Heart left ventricle (tissue), 16 donors: ENCODE measurements at places on chromosomes 5 and 9. TPM values are rescaled to one million over a fixed set of nuclear protein-coding genes. Genes with fewer than 3 reads are reported as not detected.

The PCDHA9 gene
- total RNA-seq, result not detected

The CTNND2 gene
- 34.7 TPM for total RNA-seq

The PCDHAC1 gene
- 0.31 TPM for total RNA-seq

The DBH gene
- not detected for total RNA-seq

The KIF20A gene
- total RNA-seq, result 1.2 TPM

The MSX2 gene
- total RNA-seq, result 5.3 TPM

The FRRS1L gene
- total RNA-seq, result 2.3 TPM

The TPPP gene
- 10.3 TPM for total RNA-seq

- no peak for DNase-seq
These were observed 183.8 kb downstream of the CDH12 start for GRCh38 chr5:22669345-22669744.

DNA sequence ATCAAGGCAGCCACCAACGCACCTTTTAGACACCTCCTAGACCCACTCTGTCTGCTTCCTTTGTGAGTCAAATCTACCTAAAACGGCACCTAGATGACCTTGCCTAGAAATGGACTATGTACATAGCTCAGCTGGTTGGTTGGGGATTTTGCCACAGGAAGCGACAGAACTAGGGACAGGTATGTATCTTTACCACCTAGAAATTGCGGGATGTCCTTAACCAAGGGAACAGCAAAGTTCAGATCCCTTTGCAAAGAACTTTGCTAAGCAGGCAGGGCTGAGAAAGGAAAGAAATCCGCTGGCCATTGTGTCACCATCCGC, 2.0 kb upstream of the ENC1 start:
- DNase-seq, result no peak

- no peak for DNase-seq
These were observed 7.3 kb downstream of the GRK6 start for GRCh38 chr5:177433658-177434217.

DNA sequence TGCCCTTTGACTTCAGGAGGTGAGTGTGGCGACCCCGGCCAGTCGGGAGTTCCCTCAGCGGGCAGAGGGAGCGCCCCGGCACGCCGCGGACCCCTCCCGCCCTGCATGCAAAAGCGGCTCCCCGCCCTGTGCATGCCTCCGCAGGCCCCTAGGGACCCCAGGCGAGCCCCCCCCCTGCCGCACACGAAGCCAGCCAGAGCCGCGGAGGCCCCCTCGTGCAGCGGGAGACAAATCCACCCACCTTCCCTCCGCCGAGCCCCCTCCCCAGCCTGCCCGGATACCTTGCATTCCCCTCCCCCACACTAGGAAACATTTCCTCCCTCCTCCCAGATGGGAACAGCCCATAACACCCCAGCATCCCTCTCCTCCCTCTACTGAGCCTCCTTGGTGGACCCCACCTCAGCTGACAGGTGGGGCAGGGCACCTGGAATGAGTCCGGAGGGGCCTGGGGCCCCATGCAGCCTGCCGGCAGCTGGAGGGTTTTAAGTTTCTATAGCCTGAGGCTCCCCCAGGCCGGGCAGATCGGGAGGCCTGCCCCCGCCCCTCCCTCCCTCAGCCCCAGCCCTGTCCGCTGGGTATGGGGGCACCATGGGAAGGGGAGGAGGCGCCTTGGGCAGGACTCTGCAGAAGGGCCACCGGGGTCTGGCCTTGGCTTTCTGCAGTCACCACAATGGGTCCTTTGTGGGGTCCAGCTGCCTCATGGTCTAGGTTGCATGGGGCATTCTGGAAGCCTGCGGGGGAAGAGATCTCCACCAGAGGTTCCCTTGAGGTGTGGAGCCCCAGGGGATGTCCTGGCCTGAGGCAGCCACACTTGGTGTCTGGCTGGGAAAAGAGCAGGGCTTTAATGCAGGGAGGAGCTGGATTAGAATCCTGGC, 601 bp downstream of the ERGIC1 start:
- DNase-seq, result no peak

DNA sequence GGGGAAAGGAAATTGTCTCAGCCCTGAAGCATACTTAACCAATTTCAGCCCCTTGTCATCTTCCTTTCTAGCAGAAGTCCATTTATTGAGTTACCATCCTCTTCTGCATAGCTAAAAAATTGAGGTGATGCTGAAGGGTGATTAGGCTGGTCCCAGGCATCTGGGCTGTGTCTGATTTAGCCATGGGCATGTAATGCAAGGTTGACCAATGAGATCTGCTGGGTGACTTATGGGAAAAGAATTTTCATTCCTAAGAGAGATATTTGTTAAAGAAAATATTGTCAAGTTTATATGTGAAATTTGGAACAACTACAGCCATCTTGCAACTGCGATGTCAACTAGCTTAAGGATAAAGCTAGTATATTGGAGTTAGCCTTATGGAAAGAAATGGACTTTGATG, 5.1 kb downstream of the ITGA2 start:
- DNase-seq, result no peak

GRCh38 chr5:136891175-136891972, 526.0 kb upstream of the TRPC7 start:
- no peak for DNase-seq

GRCh38 chr5:93746406-93747056, 5.1 kb upstream of the POU5F2 start:
- DNase-seq, result no peak

GRCh38 chr9:130054820-130055219, 1.1 kb downstream of the GPR107 start:
- no peak for DNase-seq

DNA sequence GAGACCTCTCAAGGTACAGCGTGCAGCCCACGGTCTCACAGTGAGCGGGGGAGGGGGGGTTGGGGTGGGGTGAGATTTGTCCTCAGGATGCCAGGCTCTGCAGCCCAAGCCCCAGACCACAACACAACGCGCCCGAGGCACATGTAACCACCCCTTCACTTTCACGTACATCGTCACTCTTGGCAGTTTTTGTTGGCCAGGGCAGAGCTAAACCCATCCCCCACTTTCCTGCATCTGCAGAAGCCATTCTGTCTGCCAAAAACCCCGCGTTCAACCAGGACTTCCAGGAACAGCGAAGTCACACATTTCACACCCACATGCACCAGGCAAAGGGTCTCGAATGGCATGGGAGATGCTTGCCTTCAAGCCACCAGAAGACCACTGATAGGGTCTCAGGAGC, 9.4 kb upstream of the SMIM23 start:
- no peak for DNase-seq

DNA sequence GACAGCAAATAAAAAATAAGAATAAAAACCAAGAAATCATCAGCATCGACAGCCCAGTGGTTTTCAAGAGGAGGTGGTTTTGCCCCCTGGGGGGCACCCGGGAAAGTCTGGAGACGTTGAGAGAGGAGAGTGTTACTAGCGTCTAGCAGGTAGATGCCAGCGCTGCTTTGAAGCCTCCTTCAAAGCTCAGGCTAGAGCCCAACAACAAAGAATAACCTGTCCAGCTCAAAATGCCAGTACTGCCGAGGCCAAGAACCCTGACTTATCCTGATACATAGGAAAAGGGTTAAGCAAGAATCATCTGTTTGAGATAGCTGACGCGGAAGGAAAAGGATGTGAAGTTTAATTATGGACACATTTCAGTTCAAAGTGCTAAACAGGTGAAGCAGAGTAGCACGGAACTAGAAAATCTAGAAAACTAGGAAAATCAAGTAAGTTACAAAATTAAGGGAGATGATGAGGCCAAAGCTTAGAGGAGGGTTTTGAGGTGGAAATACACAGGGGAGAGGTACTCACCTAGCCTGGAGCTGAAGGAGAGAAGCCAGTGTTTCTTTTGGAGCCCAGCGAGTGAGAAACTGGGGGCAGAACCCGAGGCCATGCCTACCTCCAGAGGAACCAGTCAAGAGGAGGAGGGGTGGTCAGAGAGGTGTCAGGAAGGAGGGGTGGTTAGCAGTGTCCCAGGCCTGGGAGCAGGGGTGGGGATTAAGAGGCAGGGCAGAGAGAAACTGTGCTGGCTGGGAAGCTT, 121.0 kb upstream of the RETREG1 start:
- no peak for DNase-seq

DNA sequence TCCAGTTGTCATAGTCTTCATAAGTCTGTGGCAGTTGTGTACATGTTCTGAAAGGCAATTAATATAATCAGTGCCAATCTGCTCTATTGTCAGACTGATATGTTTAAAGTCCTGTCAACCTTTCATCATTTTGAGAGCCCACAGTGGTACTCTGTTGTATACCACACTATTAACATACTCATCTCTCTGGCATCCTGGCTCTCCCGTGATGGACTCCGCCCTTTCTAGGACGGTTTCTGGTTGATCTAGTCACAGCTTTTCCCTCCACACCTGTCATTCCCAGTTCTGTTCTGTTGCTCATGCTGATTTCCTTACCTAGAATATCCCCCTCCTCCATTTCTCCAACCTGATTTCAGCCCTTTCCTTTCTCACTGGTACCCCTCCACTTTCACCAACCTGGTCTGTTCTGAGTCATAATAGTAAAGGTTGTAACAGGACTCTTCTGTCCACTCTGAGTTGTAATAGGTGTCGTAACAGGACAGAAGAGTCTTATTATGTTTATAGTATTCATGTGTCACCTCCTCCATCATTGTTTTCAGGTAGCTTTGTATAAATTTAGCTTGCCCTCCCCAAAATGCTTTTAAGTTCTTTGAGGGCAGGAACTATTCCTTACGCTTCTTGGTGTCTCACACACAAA, 4.1 kb downstream of the PTCD2 start:
- no peak for DNase-seq

DNA sequence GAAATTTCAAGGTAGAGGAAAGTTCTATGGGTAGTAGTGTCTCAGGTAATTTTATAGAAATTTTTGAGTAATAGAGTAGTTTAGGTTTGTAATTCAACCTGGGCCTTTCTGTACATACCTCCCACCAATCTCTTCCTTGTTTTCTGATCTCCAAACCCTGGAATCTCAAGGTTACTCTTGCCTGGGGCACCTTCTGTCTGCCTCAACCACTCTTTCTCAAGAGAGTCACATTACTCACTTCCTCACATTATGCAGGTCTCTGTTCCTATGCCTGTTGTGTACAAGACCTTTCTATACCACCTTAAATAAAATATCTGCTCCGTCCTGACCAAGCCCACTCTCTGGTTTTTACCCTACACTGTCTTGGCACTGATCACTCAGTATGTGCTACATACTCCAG, 412.6 kb upstream of the CTNND2 start:
- DNase-seq, result no peak

GRCh38 chr5:179904463-179905160, 3.1 kb downstream of the TBC1D9B start:
- DNase-seq, result no peak

DNA sequence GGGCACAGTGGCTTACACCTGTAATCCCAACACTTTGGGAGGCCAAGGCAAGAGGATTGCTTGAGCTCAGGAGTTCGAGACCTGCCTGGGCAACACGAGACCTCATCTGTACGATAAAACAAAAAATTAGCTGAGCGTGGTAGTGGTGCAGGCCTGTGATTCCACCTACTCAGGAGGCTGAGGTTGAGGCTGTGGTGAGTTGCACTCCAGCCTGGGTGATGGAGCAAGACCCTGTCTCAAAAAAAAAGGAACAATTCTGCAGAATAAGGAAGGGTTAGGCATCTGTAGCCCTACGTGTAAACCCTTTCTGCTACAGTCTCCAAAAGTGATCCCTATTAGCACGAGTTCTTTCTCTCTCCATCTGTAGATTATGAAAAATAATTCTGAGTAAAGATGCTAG, 19.9 kb downstream of the CDC26 start:
- no peak for DNase-seq

DNA sequence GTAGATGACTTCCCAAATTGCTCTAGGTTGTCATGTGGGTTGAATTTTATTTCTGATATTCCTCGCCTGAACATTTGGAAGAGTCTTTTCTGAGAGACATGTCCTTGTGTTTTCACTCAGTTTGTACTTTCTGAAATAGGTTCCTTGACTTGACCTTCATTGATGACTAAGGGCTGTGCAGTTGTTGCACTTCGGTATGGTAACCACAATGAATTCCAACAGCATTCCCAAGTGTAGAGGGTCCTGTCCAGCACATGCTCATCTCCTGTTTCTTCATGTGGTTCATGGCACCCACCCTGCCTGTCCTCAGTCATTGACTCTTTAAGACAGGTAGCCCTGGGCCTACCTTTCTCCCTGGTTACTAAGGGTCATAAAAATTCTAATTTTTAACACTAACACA, 527.8 kb downstream of the MTRR start:
- no peak for DNase-seq

GRCh38 chr5:110718311-110718710, 8.2 kb downstream of the TMEM232 start:
- no peak for DNase-seq

- no peak for DNase-seq
These were observed 85.4 kb upstream of the PLPP1 start for GRCh38 chr5:55620009-55620765.

DNA sequence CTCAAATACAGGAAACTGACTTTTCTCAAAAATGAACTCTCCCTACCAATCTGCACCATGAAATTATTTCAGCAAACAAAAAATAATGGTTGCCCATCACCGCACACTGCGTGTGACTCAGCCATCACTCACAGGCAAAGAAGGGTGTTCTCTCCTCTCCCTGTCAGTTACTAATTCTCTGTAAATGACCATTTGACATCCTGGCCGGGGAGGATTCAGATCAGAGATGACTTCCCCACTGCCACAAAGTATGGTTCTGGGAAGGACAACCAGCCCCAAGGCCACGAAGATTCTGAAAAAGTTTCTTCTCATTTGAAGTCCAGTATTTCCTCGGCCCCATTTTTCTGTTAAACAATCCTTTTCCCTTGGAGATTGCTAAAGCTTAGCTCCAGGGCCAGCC, 199.4 kb downstream of the AUH start:
- DNase-seq, result no peak

- DNase-seq, result no peak
These were observed 341.5 kb downstream of the OSTF1 start for GRCh38 chr9:75429531-75430475.

DNA sequence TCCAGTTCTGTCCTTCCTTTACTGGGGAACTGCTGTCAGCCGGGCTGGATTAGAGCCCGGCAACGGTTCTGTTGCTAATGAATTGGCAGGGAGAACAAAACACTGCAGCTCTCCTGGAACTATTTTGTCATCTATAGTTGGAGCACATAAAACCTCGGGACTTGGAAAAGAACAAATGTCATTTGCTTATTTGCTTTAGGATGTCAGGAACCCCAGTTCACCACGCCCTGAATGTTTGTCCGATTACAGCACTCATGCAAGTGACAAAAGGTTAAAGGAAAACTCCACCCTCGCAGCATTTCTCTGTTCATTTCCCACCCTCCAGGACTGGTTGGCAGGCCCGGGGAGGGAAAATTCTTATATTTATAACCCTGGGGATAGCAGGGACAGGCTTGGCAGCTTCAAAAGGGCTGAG, 66.4 kb upstream of the PLPP1 start:
- peak; percentile 90 for DNase-seq

DNA sequence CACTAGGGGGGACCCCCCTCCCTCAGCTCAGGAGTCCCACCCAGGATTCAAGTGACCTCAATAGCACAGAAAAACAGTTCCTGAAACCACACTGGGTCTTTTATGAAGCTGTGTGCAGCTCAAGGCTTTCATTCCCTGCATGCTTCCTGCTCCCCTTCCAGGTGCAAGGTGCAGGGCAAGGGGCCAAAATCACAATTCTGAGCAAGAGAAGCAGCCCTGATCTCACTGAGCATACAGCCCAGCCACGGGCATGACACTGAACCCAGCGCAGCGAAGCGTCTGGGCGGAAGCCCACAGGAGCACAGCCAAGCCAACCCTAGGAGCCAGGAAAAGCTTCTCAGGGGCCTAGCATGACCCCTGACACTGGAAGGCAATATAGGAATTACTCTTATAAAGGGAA, 62.9 kb downstream of the IRX2 start:
- DNase-seq, result no peak

GRCh38 chr9:20048985-20049384, 260.1 kb upstream of the SLC24A2 start:
- DNase-seq, result no peak

- DNase-seq, result no peak
These were observed 5.0 kb upstream of the C1QTNF3 start for GRCh38 chr5:34047774-34048572.
